ENCODE measurements at places on chromosomes 16 and 17.

DNA sequence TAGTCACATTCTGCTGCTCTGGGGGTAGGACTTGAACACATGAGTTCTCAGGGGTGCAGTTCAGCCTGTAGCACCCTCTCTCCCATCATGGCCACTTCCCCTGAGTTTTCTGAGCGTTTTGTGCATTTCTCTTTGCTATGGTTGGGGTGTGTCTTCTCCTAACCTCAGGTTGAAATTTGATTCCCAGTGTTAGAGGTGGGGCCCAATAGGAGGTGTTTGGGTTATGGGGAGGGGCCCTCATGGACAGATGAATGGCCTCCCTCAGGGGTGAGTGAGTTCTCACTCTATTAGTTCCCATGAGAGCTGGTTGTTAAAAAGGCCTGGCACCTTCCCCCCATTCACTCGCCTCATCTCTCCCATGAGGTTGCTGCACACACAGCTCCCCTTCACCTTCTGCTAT lies 101.1 kb downstream of the FOXL1 start:
- DNase-seq: no peak

GRCh38 chr17:70078994-70079531 lies 4.0 kb downstream of the KCNJ16 start:
- no peak for DNase-seq

- DNase-seq: no peak
Observed at GRCh38 chr16:28981517-28981916, 3.3 kb upstream of the LAT start.

- DNase-seq: no peak
Observed at GRCh38 chr17:38912221-38912813, 13.1 kb upstream of the LASP1NB start.

GRCh38 chr17:76307299-76307965 lies 644 bp downstream of the QRICH2 start:
- DNase-seq: no peak

DNA sequence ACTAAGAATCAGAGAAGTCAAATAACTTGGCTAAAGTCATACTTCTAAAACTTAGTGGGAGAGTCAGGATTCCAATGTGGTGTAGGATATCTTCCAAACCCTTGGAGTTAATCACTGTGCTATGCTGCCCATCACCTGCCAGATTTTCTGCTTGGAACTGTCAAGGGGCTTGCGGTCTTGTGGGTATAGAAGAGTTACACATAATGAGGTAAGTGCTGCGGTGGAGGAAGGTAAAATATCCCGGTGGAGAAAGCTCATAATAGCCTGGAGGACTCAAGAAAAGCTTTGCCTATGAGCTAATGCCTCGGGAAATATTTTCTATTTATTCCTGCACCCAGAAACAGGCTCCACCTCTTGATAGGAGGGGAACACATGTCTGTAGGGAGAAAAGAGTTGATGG lies 195.6 kb downstream of the UTP18 start:
- DNase-seq: no peak

DNA sequence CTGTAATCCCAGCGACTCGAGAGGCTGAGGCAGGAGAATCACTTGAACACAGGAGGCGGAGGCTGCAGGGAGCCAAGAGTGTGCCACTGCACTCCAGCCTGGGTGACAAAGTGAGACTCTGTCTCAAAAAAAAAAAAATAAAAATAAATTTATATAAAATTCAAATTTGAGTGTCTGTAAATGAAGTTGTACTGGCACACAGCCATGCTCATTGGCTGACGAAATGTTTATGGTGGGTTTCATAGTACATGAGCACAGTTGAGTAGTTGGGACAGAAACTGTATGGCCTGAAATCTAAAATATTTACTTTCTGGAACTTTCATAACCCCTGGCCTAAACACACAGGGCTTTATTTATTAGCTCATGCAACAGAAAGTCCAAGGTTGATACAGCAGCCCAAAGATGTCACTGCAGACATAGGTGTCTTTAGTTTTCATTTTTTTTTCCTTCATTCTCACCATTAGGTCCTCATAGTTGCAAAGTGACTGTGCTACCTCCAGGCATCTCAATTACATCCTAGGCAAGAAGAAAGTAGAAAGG lies 355.3 kb downstream of the SLC39A11 start:
- DNase-seq: no peak

DNA sequence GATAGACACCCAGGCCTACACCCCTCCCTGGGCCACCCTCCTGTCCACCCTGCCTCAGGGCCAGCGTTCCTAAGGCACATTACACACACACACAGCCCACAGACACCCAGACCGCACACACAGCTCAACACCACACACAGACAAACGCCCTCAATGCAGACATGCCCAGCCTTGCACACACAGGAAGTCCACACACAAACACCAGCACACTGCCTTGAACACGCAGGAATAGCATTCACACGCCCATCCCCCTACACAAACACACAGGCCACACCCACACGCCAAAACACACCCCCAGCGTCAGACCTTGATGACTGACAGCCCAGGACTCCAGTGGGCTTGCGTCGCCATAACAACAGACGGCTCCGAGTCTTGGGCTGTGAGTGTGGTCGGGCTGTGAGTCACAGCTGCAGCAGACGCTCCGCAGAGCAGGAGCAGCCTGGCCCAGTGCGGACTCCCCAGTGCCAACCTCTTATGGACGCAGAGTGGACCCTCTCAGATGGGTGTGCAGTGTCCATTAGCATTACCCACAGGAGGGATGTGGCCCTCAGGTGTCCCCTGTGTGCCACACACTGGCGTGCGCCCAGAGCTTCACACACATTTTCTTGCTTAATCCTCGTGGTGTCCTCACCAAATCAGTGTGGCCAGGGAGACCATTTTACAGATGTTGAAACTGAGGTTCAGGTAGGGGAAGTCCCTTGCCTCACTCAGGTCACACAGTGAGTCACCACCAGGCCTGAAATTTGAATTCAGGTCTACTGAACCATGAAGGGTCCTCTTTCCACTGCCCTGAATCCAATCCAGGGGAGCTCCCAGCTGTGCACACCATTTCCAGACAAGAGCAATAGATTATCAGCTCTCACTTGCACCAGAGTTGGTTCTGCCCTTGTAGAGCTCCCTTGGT lies 17.8 kb upstream of the RAI1 start:
- peak; percentile 57 for DNase-seq

DNA sequence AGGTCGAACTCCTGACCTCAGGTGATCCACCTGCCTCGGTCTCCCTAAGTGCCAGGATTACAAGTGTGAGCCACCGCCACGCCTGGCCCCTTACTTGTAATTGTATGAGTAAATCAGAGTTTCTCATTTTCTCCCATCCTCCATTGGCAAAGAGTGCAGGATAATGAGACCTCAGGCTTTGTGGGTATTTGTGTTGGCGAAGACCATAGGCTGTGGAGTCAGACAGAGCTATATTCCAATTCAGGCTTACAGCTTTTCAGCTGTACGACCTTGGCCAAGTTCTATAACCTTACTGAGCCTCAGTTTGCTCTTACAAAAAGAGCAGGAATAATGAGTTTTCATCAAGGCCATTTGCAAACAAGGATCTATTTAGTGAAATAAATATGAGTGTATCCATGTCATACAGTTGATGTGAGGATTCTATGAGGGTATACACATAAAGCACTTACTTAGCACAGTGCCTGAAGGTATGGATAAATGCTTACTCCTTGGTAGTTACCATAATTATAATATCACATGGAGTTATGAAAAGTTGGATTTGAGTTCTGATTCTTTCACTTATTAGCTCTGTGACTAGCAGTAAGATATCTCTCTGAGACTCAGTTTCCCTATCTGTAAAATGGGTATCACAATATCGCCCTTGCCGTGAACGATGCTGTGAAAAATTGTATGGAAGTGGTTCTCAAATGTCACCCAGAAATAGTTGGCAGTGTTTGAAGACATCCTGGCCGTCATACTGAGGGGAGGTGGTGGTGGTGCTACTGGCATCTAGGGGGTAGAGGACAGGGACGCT lies 25.6 kb upstream of the CPPED1 start:
- no peak for DNase-seq

DNA sequence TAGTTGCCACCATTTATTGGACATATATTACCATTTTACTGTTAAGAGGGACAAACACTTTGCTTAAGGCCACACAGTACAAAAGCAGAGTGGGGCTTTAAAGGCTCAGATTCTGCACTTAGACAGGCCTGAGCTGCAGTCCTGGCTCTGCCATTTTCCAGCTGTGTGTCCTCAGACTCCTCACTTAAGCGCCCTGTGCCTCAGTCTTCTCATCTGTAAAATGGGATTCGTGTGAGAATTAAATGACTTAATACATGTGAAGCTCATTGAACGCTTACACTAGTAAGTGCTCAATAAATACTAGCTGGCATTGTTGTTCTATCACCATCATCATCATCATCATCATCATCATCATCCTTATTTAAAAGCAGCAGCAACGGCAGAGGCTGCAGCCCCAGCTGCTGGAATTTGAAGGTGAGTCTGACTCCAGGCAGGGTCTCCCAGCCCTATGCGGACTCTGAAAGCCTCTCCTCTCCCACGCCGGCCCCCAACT lies 445 bp upstream of the CACNG5 start:
- DNase-seq: no peak

- DNase-seq: no peak
Observed at GRCh38 chr16:79598063-79598347, 2.5 kb downstream of the MAF start.

DNA sequence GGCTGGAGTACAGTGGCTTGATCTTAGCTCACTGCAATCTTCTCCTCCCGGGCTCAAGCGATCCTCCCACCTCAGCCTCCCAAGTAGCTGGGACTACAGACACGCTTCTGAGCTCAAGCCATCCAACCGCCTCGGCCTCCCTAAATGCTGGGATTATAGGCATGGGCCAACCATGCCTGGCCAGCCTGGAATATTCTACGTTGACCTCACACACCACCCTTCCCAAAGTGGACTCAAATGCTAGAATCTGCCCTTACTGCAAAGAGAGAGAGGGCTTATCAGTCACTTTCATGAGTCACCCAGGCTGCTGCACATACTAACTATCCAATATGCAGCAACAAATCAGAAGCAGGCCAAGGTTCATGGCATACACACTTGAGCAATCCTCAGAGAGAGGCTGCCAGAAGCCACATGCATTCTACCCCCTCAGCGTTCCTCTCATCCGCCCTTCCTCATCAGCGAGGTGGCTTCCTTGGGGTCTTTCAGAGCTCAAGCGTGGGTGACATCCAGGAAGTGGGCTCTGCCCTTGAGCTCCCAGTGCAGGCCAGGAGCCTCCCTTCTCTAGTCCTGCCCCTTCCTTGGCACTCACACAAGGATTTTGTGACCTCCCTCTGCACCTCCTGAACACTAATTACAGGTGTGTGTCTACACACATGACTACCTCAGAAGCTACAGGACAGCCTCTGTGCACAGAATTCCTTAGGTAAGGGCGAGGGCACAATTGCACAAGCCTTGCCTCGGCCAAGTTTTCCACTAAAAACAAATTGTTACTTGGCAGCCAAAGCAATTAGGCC lies 24.8 kb upstream of the SIAH1 start:
- DNase-seq: no peak

DNA sequence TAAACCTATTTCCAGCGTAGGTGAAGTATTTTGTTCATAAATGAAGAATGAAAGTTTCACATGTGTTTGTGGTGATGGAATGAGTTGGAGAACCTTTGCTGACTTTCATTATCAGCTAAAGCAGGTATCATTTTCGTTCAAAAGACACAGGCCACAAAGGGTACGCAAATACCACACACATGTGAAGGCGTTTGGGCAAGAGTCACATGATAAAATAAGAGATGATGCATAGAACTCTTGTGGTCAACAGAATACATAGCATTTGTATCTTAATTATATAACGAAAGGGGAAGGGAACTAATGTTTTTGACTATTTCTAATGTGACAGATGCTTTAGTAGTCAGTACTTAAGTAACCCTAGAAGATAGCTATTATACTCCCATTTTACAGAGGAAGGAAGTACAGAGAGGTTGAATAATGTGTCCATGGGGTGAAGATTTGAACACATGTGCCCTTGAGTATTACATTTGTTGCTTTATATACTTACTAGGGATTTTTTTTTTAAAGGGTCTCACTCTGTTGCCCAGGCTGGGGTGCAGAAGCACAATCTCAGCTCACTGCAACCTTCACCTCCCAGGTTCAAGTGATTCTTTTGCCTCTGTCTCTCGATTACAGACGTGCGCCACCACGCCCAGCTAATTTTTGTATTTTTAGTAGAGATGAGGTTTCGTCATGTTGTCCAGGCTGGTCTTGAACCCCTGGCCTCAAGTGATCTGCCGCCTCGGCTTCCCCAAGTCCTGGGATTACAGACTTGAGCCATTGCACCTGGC lies 4.8 kb downstream of the RPA1 start:
- DNase-seq: no peak

GRCh38 chr17:68299817-68300216 lies 8.5 kb downstream of the ARSG start:
- DNase-seq: no peak

GRCh38 chr16:57775661-57776469 lies 26.4 kb downstream of the KIFC3 start:
- no peak for DNase-seq

DNA sequence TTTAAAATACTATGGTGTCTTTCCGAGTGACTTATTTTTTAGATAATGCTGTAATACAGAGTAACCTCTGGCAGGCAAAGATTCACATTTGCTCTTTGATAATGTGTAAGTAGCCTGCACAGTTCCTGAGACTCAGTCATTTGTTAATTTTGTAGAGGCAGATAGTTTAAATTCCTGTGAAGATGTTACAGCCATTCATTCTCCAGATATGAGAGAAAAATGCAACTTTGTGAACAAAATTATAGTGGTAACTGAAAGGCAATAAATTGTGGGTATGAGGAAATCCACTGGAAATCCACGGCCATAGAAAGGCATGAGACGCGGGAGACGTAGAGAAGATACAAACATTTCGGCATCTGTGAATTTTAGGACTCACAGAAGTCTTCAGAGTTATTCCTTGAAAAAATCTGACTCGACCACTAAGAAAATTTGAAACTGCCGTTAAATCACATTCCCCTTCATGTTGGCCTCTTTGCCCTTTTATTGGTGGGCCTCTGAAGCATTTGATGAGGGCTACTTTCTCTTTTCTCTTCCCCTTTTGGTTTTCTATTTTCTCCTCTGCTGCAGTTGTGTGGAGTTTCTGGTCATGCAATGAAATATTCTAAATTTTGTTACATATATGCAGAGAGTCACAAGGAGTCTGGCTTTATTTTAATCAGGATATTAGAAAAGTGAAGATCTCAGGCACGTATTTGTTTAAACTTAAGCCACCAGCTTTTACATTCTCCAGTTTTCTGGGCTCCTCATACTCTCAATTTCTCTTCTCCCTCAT lies 18.8 kb downstream of the HS3ST3A1 start:
- no peak for DNase-seq

GRCh38 chr16:73192232-73192894 lies 144.4 kb upstream of the ZFHX3 start:
- DNase-seq: no peak

All from naive thymus-derived CD4-positive, alpha-beta T cell (primary cell).